Heart right ventricle (tissue), 16 donors: ENCODE measurements at places on chromosomes 5 and 9. TPM values are rescaled to one million over a fixed set of nuclear protein-coding genes. Genes with fewer than 3 reads are reported as not detected.

The BTNL9 gene
- 101 TPM for total RNA-seq

The ACTBL2 gene
- not detected for total RNA-seq

The PRRT1B gene
- total RNA-seq, result not detected

DNA sequence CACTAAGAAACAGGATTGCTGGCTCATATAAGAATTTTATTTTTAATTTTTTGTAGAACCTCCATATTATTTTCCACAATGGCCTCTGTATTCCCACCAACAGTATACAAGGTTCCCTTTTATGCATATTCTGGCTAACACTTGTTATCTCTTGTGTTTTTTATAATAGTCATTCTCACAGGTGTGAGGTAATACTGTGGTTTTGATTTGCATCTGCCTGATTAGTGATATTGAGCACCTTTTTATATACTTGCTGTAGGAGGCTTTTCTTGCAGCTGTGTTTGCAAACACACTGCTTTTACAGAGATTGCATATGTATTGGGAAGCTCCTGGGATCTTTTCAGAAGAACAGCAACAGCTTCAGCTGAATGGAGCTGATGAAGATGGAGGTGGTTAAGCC lies 164.8 kb downstream of the DEPDC1B start:
- DNase-seq, result no peak

The GABRA6 gene
- total RNA-seq, result not detected

DNA sequence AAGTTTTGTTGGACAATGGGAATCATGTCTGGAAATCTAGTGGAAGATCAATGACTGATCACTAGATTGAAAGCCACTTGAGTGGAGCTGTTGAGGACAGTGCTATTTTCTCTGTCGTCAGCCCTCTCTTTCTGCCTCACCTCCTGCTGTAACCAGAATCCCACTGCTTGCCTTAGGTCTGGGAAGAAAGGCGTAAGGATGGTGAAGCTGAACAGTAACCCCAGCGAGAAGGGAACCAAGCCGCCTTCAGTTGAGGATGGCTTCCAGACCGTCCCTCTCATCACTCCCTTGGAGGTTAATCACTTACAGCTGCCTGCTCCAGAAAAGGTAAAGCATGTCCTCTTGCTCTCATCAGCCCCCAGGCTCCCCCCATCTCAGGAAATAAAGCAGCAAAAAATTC lies 1.1 kb downstream of the NSG2 start:
- no peak for DNase-seq

GRCh38 chr9:137376386-137376785 lies 46.6 kb downstream of the EXD3 start:
- DNase-seq, result no peak

The SRD5A1 gene
- total RNA-seq, result 5.5 TPM

The FUT7 gene
- total RNA-seq, result 0.15 TPM
